ENCODE measurements at places on chromosomes 3 and 15. TPM values are rescaled to one million over a fixed set of nuclear protein-coding genes. Genes with fewer than 3 reads are reported as not detected.

The DISP2 gene
- 0.28 TPM for total RNA-seq

The LRRC15 gene
- total RNA-seq: 0.04 TPM

The GRK7 gene
- total RNA-seq: not detected

The GUCA1C gene
- total RNA-seq: not detected

The GRM2 gene
- total RNA-seq: 0.08 TPM

The SCG3 gene
- not detected for total RNA-seq

The SLC9C1 gene
- not detected for total RNA-seq

The CAND2 gene
- total RNA-seq: 1.1 TPM

The DOCK3 gene
- total RNA-seq: 0.84 TPM

The PAQR5 gene
- 13.6 TPM for total RNA-seq

The ADAMTSL3 gene
- total RNA-seq: 1.4 TPM

The CSPG5 gene
- total RNA-seq: 0.48 TPM

The TUSC7 gene
- not detected for total RNA-seq

The PLA1A gene
- 0.92 TPM for total RNA-seq

The SMCO1 gene
- not detected for total RNA-seq

The UBE2E2 gene
- total RNA-seq: 33.9 TPM

The SCAP gene
- total RNA-seq: 59.8 TPM

The JMJD7 gene
- total RNA-seq: 35.4 TPM

The SLC25A38 gene
- total RNA-seq: 8.6 TPM

The ST8SIA2 gene
- total RNA-seq: 0.16 TPM

The C3orf22 gene
- not detected for total RNA-seq

The PLA2G4D gene
- total RNA-seq: 1.5 TPM

The B3GNT5 gene
- total RNA-seq: 70.7 TPM

The C3orf85 gene
- total RNA-seq: not detected

The CTXN2 gene
- total RNA-seq: not detected

The ARL14 gene
- total RNA-seq: 0.32 TPM

The FGF7 gene
- 2.0 TPM for total RNA-seq

The TTLL13 gene
- not detected for total RNA-seq

The XCR1 gene
- 0.04 TPM for total RNA-seq

The P2RY1 gene
- total RNA-seq: 20.5 TPM

The GPR149 gene
- total RNA-seq: not detected

The OSBPL10 gene
- total RNA-seq: 29.1 TPM

The ST6GAL1 gene
- total RNA-seq: 13.2 TPM

The LMAN1L gene
- not detected for total RNA-seq

The SLC22A14 gene
- total RNA-seq: 0.24 TPM

The WDR49 gene
- 0.16 TPM for total RNA-seq

The SNRPN gene
- total RNA-seq: 18.4 TPM

Data from esophagus mucosa (tissue), 1 donor.